ENCODE measurements at places on chromosomes 1 and 21.

DNA sequence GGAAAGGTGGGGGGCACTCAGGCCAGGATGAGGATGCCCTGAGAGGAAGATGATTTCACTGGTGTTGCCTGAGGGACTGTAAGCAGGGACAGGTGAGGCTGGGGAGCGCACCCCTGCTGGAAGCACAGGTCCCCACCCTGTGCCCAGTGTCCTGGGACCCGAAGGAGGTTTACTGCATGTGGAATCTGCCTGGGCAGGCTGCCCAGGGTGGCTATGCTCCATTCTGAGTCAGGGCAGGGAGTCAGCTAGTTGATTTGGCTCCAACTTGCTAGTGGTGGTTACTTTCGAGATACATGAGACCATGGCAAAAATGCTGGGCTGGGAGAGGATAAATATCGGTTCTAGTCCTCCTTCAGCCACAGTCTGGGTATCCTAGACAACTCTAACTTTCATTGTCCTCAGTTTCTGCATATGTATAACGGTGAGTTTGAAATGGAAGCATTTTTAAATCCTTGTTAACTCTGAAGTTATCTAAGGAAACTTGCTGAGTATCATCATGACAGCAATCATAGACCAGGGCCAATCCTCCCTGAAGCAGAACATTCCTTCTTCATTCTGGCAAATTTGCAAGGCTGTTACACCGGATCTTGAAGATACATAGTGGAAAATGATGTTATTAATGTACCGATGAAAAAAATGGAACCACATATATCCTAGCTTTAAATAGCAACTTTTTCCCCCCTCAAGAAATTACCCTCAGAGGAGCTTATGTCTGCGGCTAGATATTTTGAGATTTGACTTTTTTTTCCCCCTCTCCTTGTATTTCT, 7.7 kb downstream of the TLR5 start:
- no peak for DNase-seq

- no peak for DNase-seq
These were observed 28.5 kb downstream of the PLEKHA6 start for GRCh38 chr1:204331275-204331674.

DNA sequence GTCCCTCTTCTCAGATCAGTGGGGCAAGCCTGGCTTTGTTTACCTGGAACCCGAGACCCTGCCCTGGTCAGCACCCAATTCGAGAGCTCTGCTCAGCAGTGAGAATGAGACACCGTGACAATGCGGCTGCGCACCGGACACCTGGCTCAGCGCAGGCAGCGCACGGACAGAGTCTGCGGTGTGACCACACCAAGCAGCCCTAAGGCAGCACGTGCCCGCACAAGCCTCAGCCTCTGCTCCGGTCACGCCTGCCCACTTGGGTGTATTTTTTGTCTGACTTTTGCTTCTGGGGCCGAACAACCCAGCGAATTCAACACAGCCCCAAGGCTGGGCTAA, 4.7 kb downstream of the KRTAP10-8 start:
- DNase-seq: no peak

- peak; percentile 93 for DNase-seq
These were observed 101.5 kb downstream of the CASZ1 start for GRCh38 chr1:10694633-10695627.

GRCh38 chr1:175450219-175450618, 257.6 kb upstream of the KIAA0040 start:
- no peak for DNase-seq

- no peak for DNase-seq
These were observed 25.6 kb downstream of the SLC22A15 start for GRCh38 chr1:116001739-116002487.

- peak; percentile 51 for DNase-seq
These were observed 50.8 kb downstream of the PAX7 start for GRCh38 chr1:18681423-18681835.

DNA sequence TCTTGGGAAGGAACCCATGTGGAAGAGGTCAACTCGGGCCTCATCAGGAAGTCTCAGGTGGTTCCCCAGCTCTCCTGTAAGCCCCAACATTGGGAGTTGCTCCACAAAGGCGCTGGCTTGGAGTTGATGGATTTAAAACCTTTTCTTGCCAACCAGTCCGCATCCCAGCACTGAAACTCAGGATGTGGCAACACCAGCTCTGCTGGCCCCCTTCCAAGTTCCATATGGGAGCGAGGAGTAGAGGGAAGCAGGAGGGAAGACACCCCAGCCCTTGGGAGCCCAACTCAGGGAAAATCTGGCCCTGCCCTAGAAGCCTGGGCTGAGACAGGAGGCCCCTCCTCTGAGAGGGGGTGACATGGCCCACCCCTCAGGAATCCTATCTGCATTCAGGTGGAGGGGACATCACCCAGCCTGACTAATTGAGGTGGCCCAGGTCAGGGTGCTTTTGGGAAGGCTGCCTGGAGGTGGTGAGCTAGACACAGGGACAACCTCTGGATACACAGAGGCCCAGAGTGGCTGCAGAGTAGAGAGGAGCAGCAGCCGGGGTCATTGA, 33.1 kb upstream of the DMBX1 start:
- no peak for DNase-seq

GRCh38 chr1:180646547-180646946, 14.7 kb downstream of the XPR1 start:
- DNase-seq: no peak

DNA sequence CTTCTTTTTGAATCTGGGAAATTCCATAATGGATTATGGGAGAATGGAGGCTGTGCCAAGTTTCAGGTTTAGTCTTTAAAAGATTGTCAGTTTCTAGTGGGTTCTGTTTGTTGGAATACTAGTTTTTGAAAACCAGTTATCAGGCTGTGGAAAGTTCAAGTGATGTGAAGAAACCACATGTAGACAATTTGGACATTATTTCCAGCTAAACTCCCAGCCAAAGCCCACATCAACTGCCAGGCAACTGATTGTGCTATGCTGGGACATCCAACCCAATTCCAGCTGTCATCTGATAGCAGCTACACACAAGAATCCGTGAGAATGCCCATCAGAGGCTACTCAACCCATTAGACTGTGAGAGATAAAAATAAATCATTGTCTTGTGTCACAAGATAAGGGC, 546.1 kb upstream of the ADAMTS5 start:
- DNase-seq: no peak

DNA sequence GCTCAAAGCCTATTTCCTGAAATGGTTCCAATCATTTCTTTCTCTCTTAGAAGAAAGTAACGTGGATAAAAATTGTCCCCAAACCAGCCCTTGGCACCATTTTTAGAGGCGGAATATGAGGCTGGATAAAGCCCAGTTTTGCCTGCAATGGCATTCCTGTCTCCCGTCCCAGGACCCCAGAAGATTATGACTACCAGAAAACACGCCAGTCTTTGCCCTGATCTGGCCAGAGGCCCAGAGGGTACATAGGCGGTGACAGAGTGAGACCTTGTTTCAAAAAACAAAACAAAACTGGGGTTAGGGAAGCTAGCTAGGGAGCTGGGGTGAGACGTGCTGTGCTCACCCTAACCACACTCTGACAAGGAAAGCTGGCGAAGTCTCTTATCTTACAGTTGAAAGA, at the start of gene AADACL4:
Gene AADACL4 (plus strand): TSS at position 301 of the 400 bp plus-strand sequence. CDS start 462 bp downstream, outside the sequence.
- no peak for DNase-seq

DNA sequence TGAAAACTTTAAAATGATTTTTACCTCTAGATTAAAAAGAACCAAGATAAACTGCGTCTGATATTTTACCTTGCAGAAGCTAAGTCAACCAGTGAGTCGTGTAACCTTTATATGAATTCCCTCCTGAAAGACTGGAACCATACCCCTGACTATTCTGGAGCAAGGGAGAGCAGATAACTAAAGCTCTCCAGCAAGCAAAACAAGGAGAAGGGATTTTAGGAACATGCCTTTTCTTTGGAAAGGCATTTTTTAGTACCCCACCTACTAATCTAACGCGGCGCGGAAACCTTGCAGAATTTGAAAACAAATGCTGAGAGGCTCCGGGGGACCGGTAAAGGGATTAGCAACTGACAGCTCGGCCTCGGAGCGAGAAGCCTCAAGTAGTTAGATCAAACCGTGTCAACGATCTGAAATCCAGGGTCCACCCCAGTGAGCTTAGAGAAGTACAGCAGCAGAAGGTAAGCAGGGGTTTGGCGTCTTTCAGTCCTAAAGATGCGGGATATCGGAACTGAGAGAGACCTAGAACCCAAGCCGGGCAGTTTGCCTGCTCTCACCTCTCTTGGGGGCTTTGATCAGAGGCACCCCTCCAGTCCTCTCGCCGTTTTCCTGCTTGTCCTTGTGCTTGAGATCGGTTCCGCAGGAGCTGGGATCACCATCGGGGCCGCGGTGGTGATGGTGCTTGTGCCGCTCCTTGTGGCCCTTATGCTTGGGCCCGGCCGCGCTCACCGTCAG, 954 bp downstream of the RSBN1 start:
- no peak for DNase-seq

- no peak for DNase-seq
These were observed 243.1 kb downstream of the S1PR1 start for GRCh38 chr1:101479945-101480344.

GRCh38 chr21:32803651-32804050, 32.1 kb upstream of the PAXBP1 start:
- DNase-seq: no peak

GRCh38 chr1:25050165-25050564, 120.1 kb upstream of the RUNX3 start:
- DNase-seq: no peak

DNA sequence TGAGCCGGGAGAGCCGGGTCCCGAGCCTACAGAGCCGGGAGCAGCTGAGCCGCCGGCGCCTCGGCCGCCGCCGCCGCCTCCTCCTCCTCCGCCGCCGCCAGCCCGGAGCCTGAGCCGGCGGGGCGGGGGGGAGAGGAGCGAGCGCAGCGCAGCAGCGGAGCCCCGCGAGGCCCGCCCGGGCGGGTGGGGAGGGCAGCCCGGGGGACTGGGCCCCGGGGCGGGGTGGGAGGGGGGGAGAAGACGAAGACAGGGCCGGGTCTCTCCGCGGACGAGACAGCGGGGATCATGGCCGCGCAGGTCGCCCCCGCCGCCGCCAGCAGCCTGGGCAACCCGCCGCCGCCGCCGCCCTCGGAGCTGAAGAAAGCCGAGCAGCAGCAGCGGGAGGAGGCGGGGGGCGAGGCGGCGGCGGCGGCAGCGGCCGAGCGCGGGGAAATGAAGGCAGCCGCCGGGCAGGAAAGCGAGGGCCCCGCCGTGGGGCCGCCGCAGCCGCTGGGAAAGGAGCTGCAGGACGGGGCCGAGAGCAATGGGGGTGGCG, 371 bp downstream of the ARID1A start:
- DNase-seq: no peak

- DNase-seq: no peak
These were observed 172.0 kb upstream of the CAMK1G start for GRCh38 chr1:209411491-209411929.

DNA sequence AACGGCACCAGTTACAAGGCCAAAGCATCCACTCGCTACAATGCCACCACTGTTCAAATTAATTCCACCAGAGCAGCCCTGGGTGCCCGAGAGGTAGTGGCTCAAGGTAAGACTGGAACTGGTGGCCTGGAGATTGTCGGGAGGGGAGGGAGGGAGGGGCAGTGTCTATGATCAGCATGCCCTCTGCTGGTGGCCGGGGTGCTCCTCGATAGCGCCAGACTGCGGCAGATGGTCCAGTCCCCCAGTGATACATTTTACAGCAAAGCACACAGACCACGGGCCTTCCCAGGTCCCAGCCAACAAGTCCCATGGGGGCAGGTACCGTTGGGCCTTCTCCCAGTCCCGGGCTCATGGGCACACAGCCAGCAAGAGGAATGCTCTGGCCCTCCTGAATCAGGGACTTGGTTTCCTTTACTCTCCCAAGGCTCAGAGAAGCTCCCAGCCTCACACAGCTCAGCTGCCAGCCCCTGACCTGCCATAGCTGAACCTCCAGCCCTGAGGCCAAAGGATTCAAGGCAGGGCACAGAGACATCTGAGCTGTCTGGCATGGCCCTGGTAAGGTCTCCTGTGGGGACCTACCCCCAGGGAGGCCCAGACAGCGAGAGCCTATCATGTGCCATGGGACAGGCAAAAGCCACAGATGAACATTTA, 15.3 kb downstream of the ACOT7 start:
- no peak for DNase-seq

DNA sequence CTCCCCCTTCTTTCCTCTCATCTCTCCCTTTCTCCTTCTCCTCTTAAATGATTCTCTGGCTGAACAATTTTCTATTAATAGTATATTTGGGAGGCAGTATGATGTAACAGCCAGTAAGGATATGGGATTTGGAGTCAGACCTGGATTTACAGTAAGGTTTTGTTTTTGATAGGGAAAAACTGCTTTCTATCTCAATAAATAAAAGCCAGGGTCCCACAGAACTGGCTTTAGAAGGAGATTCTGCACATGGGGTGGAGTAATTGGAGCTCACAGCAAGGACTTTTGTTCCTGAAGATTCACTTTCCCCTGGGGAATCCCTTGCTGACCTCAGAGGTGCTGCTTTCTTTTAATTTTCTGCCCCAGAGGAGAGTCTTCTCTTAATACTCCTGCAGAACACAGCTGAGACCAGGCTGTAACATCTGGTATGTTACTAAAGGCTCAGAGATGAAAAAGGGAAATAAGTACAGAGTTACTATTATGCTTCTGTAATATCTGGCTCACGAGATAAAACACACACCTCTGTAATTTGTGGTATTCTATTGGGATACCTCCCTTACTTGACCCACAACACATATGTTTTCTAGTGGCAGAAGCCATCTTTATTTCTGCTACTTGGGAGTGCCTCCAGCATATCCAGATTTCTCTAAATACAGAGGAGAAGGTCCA, 13.4 kb downstream of the EPB41 start:
- DNase-seq: peak; percentile 57

- no peak for DNase-seq
These were observed 101.2 kb downstream of the ZSCAN20 start for GRCh38 chr1:33573661-33574060.

- no peak for DNase-seq
These were observed at the start of gene BCL2L15 for GRCh38 chr1:113887402-113888175. Gene BCL2L15, minus strand, starts transcription at chr1:113887581. Its CDS starts 206 bp downstream, at chr1:113887375.

GRCh38 chr1:191695865-191696264, 462.4 kb upstream of the RGS18 start:
- DNase-seq: no peak

- DNase-seq: peak; percentile 53
These were observed 115.5 kb downstream of the GABPA start for GRCh38 chr21:25850126-25850842.

- no peak for DNase-seq
These were observed 244.2 kb upstream of the JUN start for GRCh38 chr1:59028048-59028447.

GRCh38 chr1:203320591-203321272, 15.4 kb downstream of the BTG2 start:
- peak; percentile 57 for DNase-seq

GRCh38 chr1:81635816-81636215, 164.9 kb upstream of the ADGRL2 start:
- no peak for DNase-seq

- no peak for DNase-seq
These were observed 23.5 kb downstream of the COP1 start for GRCh38 chr1:176183618-176184017.

DNA sequence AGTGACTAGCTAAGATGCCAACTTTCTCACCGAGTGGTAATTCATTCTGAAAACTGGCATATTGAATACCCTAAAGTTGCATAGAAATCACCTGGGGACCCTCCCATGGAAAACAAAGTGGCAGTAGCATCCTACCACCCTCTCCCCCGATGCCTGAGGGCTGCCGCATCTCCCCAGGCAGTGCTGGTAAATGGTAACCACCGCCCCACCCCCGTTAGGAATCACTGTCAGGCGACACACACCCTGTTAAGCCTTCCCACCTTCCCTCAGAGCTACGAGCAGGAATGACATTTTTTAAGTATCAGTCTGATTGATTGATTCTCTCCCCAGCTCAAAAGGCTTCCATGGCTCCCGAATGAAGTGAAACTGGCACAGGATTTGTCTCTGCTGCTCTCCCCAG, 28.3 kb downstream of the TMPRSS2 start:
- no peak for DNase-seq

All from eye (tissue), 1 donor.